Activated naive CD8-positive, alpha-beta T cell treated with anti-CD3 and anti-CD28 coated beads, Interleukin-2, amount 10 ng/mL, durations not matched to agents 7 days and 5 days (primary cell): ENCODE measurements at places on chromosomes 11 and 22. TPM values are rescaled to one million over a fixed set of nuclear protein-coding genes. Genes with fewer than 3 reads are reported as not detected.
A peak's percentile ranks its signal among the peaks of the same experiment; 100 is the strongest.

DNA sequence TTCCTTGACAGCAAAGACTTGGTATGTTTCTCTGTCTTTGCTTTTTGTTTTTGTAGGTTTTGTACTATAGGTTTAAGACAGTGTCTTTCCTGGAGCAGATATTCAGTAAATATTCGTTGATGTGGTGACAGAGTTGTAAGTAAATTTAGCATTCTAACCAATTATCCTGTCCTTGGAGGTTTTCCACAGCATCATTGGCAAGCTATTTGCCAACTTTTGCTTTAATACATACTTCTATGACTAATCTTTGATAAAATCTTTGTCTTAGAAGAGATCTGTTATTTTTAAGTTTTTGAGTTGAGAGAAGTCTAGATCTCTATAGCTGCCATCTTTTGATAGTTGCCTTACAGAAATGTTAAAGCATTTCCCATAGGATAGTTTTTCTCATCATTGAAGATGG lies 3.8 kb downstream of the USP47 start:
- no peak for DNase-seq

- no peak for DNase-seq
These were observed 29.0 kb upstream of the LRRC32 start for GRCh38 chr11:76699451-76700091.

DNA sequence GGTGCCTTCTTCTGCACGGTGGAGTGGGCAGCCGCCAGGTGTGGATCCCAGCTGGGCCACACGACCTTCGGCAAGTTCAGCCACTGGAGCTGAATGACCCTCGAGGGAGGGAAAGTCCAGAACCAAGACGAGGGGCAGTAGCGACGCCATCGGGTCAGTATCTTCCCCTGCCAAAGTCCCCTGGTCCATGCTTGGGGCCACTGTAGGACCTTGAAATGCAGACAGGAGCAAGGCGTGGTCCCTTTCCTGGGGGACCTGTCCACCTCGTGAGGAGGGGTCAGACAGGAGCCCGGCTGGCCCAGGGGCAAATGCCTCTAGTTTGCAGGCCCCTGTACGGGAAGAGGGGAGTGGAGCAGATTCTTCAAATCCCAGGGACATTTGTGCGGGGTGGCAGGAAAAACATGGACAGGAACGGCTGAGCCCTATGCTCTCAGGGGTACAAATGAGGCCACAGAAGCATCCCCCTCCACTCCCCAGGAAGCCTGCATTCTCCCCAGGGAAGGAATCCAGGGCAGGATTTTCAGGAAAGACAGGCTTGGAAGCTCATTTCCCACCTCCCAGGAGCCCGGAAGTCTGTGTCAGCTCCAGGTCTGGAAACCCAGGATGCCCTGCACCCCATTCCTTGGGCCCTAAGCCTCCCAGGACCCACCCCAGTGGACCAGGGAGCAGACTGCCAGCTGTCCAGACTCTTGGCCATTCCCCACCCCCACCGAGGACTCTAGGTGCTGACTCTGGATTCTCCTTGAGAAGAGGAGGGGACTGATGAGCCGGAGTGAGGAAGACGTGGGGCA lies 6.6 kb downstream of the SHANK2 start:
- DNase-seq, result no peak

- DNase-seq, result no peak
These were observed 200.4 kb downstream of the RAB38 start for GRCh38 chr11:87974797-87975196.

DNA sequence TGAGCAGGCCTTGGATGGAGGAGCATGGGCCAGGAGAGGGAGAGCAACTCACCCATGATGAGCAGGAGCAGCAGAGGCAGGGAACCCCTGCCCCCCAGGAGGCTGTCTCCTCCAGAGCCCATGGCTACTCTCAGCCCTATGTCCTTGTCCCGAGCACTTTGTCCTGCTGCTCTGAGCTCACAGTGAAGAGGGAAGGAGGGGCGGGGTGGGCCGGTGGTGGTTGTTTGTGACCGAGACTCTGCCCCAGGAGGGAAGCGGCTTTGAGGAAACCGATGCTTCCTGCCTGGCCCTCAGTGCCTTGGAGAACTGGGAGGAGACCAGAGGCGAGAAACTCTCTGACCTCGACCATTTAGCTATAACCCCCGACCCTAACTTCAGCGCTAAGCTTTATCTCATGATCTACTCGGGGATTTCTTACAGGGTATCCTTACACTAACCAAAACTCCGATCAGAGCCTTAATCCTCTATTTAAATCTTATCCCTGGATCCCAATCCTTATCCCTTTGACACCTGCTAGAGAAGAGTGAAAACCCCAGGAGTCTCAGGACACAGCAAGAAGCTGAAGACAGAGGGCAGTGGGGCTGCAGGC lies at the start of gene ROBO4:
ROBO4 (minus strand) TSS at position 192 of the 589 bp plus-strand sequence; CDS start at position 122, 70 bp downstream.
- DNase-seq, result peak; percentile 26

CLCF1 gene
- 4.7 TPM for total RNA-seq

OR2AG2 gene
- not detected for total RNA-seq

- DNase-seq, result no peak
These were observed 863 bp upstream of the TPBGL start for GRCh38 chr11:75239531-75240290.

SLC5A12 gene
- total RNA-seq, result not detected

DNA sequence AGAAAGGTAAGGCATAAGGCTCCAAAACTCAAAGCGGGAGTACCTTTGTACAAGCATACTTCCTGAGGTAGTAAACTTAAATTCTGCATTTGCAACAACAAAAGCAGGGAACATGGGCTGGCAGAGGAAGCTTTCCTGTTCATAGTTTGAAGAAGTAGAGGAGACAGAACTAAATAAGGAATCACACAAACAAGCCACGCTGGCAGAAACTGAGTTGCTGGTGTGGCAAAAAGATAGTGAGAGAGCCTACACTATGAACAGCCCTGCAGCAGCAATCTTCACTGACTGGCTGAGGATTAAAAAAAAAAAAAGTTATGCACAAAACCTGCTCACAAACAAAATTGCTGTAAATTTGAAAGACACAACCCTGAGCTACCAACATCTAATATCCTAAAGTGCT lies 46.5 kb downstream of the FCHSD2 start:
- DNase-seq, result no peak

TOLLIP gene
- 36.7 TPM for total RNA-seq

- no peak for DNase-seq
These were observed 154.1 kb downstream of the CTTN start for GRCh38 chr11:70552167-70553150.

MRGPRX4 gene
- total RNA-seq, result not detected

RABL2B gene
- 38.4 TPM for total RNA-seq

SDF2L1 gene
- total RNA-seq, result 36.0 TPM

DNA sequence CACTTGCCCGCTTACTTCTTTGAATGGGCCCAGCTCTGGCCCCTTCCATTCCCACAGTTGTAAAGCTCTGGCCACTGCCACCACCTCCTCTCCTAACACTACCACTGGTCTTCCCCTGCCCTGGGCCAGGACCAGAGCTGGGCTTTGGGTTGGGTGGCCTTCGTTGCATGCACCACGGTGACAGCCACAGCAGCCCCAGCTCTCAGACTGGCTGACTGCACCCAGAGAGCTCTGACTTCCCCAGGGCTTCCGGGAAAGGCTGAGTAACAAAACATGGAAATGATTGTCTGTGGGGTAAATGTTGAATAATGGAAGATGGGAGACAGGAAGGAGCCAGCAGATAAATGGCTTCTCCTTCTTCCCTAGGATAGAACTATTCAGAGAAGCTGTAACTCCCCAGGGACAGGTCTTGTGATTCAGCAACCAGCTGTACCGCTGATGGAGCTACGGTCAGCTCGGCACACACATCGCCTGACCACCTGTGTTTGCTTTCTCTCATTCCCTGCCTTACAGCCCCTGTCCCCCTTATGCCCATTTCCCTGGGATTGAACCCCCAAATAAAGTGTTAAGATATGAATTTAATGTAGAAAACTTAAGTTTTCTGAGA lies 27.6 kb downstream of the SCN4B start:
- no peak for DNase-seq

DNA sequence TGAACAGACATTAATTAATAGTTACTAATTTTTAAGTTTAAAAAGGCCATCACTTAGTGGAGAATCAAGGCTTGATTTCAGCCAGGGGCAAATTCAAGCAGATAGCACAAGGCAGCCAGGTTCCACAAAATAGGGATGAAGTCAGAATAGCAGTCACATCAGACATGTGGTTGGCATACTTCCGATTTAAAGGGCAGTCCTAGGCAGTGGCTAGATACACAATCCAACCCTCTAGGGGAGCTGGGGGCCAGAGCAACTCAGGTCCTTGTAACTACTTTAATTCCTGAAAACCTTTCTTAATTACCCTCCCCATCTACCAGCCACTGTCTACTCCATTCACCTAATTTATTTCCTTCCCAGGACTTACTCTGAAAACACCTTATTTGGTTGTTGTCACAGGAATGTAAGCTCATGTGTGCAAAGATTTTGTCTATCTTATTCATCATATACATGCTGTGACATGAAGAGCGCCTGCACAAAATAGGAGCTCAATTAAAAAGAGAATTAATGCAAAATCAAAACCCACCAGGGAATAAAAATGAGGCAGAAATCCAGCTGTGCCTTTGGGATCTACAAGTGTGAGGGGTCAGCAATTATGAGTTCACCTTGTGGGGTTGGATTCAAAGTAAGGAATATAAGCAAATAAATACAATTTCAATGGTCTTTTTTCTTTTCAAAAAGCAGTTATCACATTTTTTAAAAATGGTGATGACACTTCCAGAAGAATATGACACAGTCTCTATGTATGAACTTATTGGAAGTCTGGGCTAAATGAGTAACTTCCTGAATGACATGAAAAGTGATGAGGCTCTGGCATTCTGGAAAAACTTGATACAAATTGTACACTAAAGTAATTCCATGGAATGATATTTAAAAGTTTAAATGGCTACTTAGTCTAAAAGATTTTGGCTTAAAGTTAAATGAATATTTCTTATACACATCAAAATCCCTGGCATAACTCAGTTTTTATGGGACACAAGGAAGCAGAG lies 53.8 kb downstream of the COPB1 start:
- no peak for DNase-seq

- DNase-seq, result no peak
These were observed 2.7 kb downstream of the SPI1 start for GRCh38 chr11:47375546-47376085.

DNA sequence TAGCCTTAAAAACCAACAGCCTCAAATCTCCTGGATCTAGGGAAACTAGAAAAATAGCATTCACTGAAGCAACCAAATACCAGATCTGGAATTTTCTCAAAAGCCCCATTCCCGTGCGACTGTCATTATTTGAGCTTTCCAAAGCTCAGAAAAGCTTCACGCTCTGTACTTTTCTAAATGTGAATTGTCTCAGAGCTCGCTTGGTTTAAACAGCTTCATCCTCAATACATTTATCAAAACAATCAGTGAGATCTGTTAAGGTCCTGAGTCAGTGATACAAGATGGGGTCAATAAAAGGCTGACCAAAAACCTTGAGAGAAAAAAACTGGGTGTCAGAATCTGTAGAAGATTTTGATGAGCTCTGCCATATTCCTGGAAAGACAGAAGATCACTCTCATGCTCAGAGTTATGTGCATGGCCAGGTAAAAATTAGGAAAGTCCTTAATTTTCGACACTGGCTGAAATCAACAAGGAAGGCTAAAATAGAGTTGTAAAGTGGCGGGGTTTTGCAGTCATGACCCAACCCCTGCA lies 60.2 kb upstream of the VPREB1 start:
- DNase-seq, result no peak

MRGPRE gene
- not detected for total RNA-seq

JAM3 gene
- 23.7 TPM for total RNA-seq

DNA sequence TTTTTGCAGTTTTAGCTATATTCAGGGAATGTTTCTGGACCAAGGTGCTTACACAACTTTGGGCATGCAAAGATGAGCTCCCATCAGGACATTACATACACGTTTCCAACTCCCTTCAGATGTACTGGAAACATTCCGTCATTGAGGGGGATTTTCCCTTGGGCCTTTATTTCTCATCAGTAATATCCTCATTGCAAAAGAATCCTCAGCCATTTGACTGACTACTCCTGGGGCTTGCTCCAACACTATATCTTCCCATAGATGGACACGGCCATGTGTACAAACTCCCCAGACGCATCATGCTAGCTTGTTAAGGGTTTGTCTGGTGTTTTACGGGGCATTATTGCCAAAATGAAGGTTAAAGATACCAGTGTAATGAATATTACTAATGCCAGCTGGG lies 59.3 kb upstream of the NUP160 start:
- DNase-seq, result no peak

- DNase-seq, result no peak
These were observed 176.2 kb upstream of the SNX19 start for GRCh38 chr11:131092469-131092868.

GRCh38 chr11:47850337-47850736 lies 2.2 kb upstream of the NUP160 start:
- no peak for DNase-seq

GRCh38 chr22:24181088-24181995 lies at the start of gene SUSD2:
SUSD2 (plus strand) TSS chr22:24181487; CDS start chr22:24181520, 33 bp downstream.
- no peak for DNase-seq

SAMM50 gene
- total RNA-seq, result 43.8 TPM

DNA sequence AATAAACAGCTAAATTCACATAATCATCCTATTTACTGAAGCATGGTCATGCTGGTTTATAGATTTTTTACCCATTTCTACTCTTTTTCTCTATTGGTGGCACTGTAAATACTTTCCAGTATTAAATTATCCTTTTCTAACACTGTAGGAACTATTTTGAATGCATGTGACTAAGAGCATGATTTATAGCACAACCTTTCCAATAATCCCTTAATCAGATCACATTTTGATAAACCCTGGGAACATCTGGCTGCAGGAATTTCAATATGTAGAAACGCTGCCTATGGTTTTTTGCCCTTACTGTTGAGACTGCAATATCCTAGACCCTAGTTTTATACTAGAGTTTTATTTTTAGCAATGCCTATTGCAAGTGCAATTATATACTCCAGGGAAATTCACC lies 10.7 kb downstream of the RAG1 start:
- DNase-seq, result no peak

- no peak for DNase-seq
These were observed 51.9 kb downstream of the CD44 start for GRCh38 chr11:35190804-35191348.

DNA sequence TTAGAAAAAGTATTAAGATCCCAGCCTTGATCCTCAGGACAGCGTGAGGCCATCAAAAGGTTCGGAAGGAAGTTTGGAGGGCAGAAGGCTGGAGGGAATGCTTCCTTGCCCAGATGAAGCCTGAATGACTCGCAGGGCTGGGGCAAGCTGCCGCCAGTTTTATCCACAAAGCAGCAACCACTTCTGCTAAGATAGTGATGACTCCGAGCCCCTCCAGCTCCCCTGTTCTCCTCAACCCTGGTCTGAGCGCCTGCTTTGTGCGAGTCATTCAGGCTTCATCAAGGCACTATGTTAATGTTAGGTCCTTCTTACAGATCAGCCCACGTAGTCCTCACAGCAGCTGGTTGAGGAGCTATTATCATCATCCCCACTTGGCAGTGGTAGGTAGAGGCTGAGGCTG lies 158.8 kb downstream of the COMMD9 start:
- no peak for DNase-seq

ARHGAP8 gene
- 2.2 TPM for total RNA-seq

DNA sequence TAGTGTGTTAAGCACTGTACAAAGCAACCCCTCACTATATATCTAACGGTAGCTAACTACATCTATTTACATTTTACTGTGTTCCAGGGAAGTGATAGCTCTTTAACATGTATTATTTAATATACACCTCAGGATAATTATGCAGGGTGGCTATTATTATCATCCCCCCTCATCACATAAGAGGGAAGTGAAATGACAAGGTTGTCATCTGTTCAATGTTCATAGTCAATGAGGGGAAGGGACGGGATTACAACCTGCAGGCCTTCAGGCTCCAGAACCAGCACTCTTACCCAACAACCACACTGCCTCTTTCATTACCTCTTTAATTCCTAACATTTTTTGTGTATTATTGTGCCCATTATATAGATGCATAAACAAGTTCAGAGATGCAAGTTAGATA lies 238.7 kb upstream of the ANO3 start:
- no peak for DNase-seq

- DNase-seq, result no peak
These were observed 21.0 kb upstream of the SCARF2 start for GRCh38 chr22:20458530-20459151.
